CD4-positive, alpha-beta T cell (primary cell): ENCODE measurements at places on chromosomes 12 and 14.
A peak's percentile ranks its signal among the peaks of the same experiment; 100 is the strongest.

GRCh38 chr12:124295431-124296058, 652 bp downstream of the RFLNA start:
- no peak for DNase-seq

GRCh38 chr12:62817556-62818271, 117.2 kb downstream of the PPM1H start:
- DNase-seq: no peak

DNA sequence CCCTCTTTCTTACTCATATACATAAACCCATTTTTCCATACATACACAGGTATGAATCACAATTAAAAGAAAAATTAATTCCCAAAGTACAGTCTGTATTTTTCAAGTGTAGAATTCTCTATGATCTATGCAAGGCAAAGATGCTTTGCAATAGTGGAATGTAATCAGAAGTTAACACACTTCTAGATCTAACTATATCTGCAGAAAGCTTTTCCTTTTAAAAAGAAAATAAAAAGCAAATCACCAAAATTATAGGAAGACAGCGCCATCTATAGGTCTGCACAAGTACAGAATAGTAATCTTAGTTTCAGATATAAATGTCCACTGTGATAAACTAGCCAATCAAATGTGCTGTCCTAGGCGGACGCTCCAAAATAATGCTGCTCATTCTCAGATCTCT, 22.0 kb downstream of the SLC25A21 start:
- no peak for DNase-seq

DNA sequence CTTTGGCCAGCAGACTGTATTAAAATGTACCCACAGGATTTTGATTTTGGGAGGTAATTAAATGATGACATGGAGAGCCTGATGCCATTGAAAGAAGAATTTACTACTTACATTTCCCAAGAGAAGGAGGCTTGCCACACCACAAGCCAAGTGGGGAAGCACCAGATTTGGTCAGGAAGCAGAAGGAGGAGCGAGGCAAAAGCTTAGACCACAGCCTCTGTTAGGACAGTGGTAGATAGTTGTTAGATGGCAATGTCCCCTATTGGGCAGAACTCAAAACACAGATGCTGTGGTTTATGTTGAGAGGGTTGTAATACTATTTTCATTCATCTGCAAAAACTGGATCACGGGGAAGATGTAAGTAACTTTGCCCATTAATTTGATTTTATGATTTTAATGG, 709.4 kb downstream of the VRK1 start:
- no peak for DNase-seq

DNA sequence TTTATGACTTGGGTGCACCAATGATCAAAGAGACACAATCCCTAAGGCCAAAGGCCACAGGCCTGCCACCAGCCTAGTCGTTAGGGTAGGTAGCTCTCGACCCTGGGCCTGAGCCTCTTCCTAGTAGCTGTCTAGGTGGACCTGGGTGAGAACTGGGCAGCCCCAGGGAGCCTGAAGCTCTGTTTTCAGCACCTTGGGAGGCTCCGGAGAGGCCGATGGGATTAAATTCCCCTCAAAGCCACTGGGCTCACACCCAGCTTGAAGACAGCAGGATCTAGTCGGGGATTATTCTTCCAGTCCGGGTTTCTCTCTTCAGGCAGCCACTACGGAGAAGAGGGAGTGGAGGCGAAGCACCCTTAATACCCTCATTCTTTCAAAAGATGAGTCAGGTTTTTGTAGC, 79.8 kb downstream of the TMEM260 start:
- no peak for DNase-seq

- no peak for DNase-seq
Observed at GRCh38 chr14:101508196-101508947, 52.9 kb upstream of the DIO3 start.

DNA sequence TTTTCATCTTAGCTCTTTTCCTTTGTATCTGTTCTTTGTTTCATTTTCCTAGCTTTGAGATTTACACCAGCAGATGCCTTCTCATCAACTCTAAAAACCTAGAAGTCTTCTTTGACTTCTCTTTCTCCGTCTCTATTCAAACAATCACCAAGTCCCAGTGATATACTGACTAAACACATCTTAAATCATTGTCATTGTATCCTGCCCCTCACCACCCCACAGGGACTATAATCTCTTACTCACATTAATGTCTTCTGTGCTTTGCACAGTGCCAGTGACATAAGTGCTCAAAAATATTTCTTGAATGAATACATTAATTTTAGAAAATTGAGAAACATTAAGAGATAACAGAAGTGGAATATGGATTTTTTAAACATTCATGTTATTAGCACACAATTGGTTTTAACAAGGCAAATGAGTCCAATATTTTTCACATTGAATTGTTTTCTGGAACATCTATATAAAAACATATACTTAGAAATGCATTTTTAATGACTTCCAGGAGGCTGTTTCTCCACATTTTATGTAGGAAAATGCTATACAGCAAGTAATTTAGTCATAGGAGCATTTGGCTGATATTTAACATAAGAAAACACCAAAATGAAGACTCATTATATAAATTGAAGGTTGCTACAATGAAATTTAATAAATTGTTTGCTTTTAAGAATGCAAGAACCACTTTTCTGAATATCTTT, 472.8 kb upstream of the PRICKLE1 start:
- DNase-seq: no peak

DNA sequence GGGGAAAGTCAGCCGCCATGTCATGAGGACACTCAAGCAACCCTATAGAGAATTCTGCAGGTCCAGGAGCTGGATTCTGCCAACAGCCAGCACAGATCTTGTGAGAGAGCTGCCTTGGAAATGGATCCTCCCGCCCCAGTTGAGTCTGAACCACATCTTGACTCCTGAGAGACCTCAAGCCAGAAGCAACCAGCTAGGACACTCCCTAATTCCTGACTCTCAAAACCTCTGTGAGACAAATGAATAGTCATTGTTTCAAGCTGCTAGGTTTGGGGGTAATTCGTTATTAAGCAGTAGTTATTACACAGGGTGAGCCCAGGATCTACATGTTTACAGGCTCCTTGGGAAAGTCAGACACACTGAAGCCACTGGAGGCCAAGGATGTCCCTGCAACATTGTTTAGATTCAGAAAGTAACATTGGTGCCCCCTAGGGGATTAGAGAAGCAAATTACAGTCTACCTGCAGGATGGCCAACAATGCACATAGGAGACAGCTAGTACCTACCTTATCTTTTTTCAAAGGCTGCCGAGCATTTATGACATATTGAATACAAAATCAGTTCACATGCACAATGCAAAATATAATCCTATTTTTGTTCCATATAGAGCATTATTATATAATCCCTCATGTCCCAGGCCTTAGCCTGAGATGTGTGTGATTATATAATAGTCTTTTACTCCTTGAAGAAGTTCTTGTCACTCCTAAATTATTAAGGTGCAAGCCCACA, 57.9 kb upstream of the FICD start:
- no peak for DNase-seq

GRCh38 chr12:9084417-9084816, 31.3 kb downstream of the A2M start:
- DNase-seq: no peak

DNA sequence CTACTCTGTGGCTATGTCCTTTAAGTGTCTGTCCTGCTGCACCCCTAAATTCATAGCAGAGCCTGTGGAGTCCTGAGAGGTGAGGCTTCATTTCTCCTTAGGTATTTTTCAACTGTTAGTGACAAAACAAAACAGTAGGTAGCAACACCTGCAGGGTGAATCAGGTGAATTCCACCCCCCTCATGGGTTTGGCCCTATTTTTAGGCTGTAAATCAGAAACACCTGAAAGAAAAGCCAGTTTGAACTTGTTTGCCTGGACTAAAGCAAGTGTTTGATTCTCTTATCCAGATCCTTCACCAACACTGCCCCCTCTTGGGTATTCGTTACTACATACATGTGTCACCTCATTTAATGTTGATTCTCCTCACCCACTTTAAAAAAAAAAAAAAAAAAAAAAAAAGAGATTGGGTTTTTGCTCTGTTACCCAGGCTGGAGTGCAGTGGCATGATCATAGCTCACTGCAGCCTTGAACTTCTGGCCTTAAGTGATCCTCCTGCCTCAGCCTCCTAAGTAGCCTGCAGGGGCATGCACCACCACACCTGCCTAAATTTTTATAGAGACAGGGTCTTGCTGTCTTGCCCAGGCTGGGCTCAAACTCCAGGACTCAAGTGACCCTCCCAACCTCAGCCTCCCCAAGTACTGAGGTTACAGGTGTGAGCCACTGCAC, 10.3 kb downstream of the TBPL2 start:
- peak; percentile 18 for DNase-seq

- DNase-seq: no peak
Observed at GRCh38 chr12:95184121-95184520, 33.1 kb downstream of the FGD6 start.

- no peak for DNase-seq
Observed at GRCh38 chr14:99720941-99721791, 37.1 kb downstream of the CYP46A1 start.

- no peak for DNase-seq
Observed at GRCh38 chr14:80634106-80634758, 307.3 kb downstream of the CEP128 start.

GRCh38 chr12:15206338-15206737, 14.9 kb downstream of the RERG start:
- DNase-seq: no peak

- DNase-seq: no peak
Observed at GRCh38 chr14:23047034-23047634, 5.1 kb downstream of the PSMB11 start.

DNA sequence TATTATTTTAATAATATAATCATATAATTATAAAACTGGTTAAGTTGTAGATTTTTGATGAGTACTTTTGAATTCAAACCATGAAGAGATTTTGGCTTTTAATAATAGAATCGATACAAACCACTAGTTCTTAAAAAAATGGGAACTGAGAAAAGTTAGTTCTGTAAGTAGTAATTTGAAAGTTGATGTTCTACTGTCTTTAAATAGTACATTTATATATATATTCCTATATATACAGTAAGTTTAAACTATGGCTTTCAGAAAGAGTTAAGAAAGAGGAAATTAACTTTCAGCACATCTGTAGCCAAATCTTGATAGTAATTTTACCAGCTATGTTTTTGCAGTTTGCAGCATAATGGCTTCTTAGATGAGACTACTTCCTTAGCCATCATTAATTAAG, 7.8 kb downstream of the LRRK2 start:
- DNase-seq: no peak
